ENCODE measurements at places on chromosomes 2 and 18.

- DNase-seq: no peak
Measured at GRCh38 chr2:100623033-100623715, 60.4 kb downstream of the PDCL3 start.

- DNase-seq: no peak
Measured at GRCh38 chr18:54875063-54875462, 46.8 kb downstream of the RAB27B start.

DNA sequence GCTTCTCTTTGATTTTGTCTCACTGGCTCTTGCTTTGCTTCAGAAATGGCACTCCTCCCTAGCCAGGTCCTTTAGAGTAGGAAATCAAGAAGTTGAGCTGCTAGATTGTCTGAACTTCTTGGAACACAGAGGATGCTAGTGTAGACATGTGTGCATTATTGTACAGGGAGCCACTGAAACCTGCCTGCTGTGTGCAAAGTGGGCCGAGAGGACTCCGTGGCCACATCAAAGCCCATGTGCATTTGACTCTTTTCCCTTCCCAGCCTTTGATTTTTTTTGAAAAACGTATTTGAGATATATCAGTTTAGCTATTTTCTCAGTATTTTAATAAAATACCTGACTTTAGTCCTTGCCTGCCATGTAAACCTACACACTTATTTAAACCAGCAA, 83.1 kb downstream of the TMEM247 start:
- no peak for DNase-seq

- no peak for DNase-seq
Measured at GRCh38 chr2:152386266-152386665, 51.3 kb downstream of the FMNL2 start.

DNA sequence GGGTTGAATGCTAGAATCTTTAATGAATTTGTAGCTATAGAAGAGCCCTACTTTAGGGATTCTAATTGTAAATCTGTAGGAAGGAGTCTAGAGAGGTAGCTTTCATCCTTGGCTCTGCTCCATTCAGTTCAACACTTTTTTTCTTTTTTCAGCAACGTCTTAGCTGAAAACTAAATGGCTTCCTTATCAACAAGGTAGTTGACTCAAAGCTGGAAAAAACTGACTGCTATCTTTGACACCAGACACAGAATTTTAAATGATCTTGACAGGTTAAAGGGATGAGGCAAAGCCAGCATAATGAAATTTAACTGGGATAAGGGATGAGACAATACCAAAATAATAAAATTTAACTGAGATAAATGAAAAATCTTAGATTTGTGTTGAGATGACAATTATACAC, 54.9 kb downstream of the TMEFF2 start:
- no peak for DNase-seq

- DNase-seq: no peak
Measured at GRCh38 chr2:9401059-9401547, 22.2 kb downstream of the ITGB1BP1 start.

GRCh38 chr2:40244675-40245074, 207.2 kb downstream of the SLC8A1 start:
- DNase-seq: no peak

DNA sequence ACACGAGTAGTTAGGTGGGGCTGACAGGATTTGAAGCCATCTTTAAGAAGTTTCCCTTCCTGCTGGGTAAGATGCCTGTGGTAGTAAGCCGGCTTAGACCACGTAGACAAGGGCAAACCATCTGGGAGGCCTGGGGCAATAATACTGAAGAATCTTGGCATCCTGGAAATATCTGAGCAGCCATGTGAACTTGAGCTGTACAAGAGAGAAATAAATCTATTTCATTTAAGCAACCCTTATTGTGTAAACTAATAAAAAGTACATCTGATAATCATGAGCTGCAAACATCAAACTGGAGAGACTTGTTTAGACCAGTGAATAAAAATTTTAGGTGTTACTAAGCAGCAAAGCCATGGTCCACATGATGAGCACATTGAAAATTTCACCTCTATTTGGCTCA, 11.4 kb upstream of the CETN1 start:
- no peak for DNase-seq

DNA sequence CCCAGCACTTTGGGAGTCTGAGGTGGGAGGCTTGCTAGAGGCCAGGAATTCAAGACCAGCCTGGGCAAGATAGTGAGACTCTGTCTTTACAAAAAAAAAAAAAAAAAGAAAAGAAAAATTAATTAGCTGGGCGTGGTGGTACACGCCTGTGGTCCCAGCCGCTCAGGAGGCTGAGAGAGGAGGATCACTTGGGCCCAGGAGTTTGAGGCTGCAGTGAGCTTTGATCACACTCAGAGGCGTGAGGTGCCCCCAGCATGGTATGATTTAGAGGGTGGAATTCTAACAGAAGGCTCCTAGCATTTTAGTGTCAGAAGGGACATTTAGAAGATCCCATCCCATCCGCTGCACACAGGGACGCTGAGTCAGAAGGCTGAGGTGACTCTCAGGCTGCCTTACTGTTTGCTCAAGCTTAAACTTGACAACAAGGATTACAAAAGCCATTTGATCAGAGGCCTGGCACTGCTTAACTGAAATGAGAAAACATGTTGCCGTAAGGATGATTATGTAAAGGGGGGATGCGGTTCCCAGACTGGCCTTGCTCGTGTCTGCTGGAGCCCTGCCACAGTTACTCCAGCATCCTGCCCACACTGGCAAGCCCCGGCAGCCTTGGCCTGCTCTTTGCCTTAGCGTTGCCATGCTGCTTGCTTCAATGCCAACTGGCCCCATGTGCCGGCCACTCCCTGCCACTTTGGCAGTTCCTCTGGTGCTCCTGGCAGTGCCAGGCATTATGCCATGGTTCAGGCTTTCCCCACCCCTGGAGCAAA, 45.6 kb upstream of the SLC1A4 start:
- no peak for DNase-seq

DNA sequence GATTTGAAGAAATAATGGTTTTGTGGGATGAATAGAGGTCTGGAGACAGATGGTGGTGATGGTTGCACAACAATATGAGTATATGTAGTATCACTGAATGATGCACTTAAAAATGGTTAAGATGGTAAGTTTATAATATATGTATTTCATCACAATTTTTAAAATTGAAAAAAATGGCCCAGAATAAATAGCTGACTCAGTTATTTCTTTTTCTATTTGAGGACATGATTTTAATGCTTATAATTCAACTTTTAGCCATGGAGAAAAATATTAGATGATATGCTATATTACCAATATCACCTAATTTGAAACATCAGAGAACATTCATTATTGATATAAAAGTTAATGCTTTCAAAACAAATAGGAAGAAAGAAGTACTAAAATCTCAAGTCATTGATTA, 339.8 kb upstream of the LINC00305 start:
- DNase-seq: no peak

DNA sequence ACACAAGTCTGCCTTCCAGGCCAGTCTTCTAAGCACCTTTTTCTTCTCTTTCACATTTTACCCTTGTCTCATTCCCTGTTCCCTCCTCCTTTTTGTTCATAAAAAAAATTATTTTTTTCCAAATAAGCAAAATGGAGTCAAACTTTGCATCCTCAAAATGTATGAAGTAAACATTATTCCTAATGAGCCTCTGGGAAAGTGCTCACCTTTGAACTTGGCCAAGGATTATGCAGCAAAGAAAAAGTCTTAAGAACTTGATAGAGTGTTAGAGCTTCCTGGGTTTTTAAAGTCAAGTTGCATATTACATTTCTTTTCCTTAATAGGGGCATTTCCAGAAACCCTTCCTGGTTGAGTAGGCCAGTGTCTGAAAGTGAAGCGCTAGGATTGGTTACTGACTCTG, 31.6 kb downstream of the EPAS1 start:
- no peak for DNase-seq

DNA sequence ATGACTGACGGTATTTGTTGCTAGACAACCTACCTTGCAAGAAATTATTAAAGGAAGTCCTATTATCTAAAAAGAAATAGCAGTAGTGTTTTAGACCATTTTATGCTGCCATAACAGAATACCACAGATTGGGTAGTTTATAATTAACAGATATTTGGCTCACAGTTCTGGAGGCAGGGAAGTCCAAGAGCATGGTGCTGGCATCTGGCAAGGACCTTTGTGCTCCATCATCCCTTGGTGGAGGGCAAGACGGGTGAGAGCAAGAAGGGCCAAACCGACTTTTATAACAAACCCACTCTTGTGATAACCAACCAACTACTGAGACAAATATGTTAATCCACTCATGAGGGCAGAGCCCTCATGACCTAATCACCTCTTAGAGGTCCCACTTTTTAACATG, 91.2 kb downstream of the DYNC1I2 start:
- DNase-seq: no peak

- peak; percentile 83 for DNase-seq
Measured at GRCh38 chr2:120223034-120223912, at the start of gene TMEM185B. TMEM185B (minus strand) TSS chr2:120223400; CDS start chr2:120222976, 424 bp downstream.

DNA sequence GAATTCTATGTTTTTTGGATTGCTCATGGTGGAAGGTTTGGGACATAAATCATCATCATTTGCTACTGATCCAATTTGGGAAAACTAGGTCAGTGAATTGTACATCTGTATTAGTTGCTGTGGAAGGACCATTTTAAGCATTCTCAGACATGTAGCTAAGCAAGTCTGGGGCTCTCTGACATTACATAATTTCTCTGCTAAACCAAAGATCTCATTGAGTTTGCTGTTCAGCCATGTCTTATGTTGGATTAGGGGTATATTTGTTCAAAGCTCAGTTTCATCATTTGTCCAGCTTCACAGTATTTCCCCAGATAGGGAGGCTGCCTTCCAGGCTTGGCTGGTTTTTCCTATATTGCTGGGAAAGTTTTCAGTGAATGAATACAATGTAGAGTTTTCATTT, 399.7 kb downstream of the MTX2 start:
- no peak for DNase-seq

- DNase-seq: no peak
Measured at GRCh38 chr18:62925031-62925688, 209.8 kb downstream of the PHLPP1 start.

DNA sequence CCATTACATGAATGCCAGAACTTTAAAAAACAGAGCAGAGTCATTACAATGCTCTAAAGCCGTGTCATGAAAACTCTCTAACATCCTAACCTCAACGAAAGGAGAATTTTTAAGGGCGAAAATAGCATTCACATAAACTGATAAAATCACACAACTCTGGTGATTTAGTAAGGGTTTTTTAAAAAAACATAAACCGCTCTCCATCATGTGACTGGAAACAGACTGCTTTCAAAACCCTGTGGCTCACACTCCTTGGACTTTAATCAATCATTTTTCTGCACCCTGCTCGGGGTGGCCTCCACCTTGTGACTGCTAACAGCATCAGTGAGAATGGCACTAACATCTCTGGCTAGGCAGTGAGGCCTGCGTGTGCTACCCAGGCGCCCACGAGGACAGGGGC, 12.1 kb downstream of the DOCK10 start:
- DNase-seq: no peak

GRCh38 chr2:204628926-204629712, 83.8 kb downstream of the PARD3B start:
- no peak for DNase-seq

GRCh38 chr2:161045726-161046125, 114.5 kb upstream of the TANK start:
- no peak for DNase-seq

DNA sequence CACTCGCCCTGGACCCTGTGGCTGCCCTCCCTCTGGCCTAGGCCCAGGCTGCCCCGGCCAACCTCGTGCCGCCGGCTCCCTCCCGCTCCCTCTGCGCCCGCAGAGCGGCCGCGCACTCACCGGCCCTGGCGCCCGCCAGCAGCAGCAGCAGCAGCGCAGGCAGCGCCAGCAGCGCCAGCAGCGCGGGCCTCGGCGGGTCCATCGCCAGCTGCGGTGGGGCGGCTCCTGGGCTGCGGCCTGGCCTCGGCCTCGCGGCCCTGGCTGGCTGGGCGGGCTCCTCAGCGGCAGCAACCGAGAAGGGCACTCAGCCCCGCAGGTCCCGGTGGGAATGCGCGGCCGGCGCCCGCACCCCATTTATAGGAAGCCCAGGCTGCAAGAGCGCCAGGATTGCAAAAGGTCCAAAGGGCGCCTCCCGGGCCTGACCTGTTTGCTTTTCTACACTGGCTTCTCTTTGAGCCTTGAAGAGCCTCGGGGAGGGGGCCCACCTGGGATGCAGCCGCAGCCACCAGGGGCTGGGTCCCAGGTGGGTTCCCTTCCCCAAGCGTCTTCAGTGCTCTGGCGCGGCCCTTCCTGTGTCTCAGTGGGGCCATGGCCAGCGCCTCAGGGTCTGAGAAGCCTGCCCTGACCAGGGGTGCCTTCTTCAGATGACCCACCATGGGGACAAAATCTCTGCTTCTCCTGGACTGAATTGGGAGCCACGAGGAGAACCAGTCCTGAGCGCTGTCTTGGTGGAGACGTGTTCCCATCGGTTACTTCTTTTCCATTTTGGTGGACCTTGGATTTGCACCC, at the start of gene APOB:
Gene APOB (minus strand): TSS at position 330 of the 789 bp plus-strand sequence. CDS start 128 bp downstream, at position 202.
- no peak for DNase-seq

DNA sequence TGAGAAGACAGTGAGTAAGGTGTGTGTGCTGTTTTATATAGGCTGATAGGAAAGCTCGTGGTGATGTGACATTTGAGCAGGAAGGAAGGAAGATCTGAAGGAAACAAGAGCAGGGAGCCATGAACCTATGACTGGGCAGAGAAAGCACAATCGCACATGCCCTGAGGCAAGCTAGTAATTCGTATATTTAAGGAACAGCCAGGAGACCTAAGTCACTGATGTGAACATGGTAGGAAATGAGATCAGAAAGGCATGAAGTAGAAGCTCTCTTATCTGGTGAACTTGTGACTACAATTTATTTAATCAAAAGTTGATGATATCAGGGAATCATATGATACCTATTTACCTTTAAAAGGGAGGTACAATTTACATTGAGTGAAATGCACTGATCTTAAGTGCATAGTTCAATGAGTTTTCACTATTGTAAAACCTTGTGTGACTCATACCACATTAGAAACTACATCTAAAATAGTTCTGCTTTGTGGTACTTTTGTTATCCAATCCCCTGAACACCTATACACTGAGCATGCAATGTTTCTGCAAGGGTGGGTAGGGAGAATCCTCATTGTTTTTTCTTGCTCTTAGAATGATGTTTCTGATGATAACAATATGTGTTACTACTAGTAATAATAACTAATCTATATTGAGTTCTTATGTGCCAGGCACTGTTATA, 67.5 kb downstream of the GALNT13 start:
- no peak for DNase-seq

GRCh38 chr2:20027260-20027677, 14.8 kb upstream of the MATN3 start:
- DNase-seq: no peak

GRCh38 chr2:147487978-147488289, 356.9 kb upstream of the ACVR2A start:
- DNase-seq: no peak

- no peak for DNase-seq
Measured at GRCh38 chr2:182977463-182977862, 60.8 kb downstream of the NCKAP1 start.
